ENCODE measurements at places on chromosomes 6 and 20. TPM values are rescaled to one million over a fixed set of nuclear protein-coding genes. Genes with fewer than 3 reads are reported as not detected.

DNA sequence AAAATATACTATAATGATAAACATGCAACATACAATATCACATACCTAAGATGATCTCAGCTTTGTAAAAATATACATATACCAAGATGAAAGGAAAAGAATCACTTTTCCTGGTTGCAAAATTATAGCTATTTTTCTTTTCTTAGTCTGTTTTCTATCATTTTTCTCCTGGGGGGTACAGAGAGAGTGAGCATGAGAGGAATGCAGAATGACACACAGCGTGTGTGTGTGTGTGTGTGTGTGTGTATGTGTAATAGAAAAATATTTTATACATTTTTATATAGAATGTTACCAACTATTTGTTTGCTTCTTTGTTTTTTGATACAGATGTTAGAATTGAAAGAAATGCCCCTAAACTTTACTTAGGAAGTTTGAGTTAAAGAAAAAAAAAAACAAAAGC lies 64.3 kb downstream of the FAM83B start:
- no peak for DNase-seq

DNA sequence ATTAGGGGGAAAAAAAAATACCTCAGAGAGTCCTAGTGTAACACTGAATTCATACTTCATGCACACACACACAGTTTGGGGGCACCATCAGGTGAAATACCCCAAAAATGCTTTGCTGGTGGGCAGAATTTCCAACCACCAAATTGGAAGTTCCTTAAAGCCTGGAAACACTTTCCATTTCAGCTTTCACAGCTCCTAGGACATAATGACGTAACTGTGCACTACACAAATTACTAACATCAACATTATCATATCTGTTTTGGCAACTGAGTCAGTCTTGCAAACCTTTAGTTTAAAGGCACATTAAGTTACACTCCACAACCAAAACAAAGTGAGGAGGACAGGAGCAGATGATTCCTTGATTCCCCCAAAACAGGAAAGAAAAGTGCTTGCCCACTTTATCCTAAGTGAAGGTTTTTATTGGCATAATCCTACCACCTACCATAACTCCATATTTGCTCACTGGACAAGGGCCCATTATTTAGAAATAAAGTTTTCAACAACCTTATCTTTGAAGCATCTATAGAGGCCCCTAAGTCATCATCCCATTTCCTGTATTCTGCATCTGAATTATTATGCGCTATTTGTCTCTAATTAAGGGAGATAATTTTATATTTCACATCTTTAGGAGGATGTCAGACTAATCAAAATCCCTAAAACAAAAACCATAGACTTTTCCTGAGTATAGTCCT lies 3.4 kb downstream of the MBOAT1 start:
- DNase-seq, result no peak

DNA sequence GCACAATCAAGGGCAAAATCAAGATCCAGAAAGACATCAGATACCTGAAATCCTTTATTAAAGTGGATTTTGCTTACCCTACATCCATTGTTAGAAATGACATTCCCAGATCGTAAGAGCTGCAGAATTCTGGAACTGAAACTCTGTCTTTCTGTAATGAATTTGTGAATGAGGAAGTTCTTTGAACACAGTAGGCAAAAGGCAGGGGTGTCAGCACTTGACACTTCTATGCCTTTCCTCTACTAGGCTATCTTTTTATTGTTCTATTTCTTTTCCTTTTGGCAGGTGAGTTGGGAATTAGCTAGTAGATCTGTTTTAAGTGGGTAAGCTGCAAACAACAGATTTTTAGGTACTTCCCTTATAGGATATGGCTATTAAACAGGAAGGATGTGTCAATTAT lies 126.3 kb downstream of the CARMIL1 start:
- DNase-seq, result no peak

Gene C6orf163
- 2.3 TPM for total RNA-seq

Gene EFCAB8
- total RNA-seq, result 0.94 TPM

- no peak for DNase-seq
Observed at GRCh38 chr6:107444277-107444676, 15.1 kb downstream of the PDSS2 start.

- DNase-seq, result no peak
Observed at GRCh38 chr20:35462351-35462750, 7.0 kb downstream of the CEP250 start.

- no peak for DNase-seq
Observed at GRCh38 chr6:122733259-122733658, 46.3 kb upstream of the FABP7 start.

Gene AARS2
- 16.8 TPM for total RNA-seq

DNA sequence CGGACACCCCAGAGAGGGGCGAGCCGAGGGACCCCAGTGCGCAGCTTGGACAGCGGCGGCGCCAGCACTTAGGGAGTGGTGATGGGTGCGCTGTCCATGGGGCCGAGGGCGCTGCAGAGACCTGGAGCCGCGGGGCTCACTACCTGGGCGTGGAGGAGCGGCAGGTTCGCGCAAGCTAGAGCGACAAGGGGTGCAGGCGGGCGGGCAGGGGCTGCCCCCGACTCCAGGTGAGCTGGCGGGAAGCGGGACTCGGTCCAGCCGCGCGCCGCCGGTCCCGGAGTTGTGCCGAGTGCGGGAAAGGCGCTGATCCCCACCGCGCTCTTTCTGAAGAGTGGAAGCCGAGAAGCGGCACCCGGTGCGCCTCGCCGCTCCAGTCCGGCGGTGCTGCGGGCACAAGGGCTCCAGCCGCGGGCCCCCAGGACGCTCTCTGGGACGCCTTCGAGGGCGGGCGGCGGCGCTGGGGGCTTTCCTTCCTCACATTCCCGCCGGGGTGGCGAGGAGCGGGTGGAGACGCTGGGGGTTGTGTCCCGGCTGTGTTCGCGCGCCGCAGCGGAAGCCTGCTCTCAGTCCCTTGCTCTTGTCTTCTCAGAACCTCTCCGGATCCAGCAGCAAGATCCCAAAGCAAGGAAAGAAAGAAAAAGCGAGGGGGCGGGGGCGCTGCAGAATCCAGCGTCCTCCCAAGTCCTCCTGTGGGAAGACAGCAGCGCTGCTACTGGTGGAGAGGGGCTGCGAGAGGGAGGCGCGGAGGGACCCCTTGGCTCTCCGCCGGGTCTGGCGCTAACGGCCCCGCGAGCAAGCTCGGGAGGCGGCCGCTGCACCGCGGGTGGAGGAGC lies at the start of gene B3GAT2:
TSS of gene B3GAT2 (minus strand) at position 610 of the 833 bp plus-strand sequence. CDS start 631 bp downstream, outside the sequence.
- DNase-seq, result no peak

Gene KHDC1L
- not detected for total RNA-seq

Gene BPIFA1
- total RNA-seq, result not detected

- DNase-seq, result peak; percentile 41
Observed at GRCh38 chr6:31681135-31681671, 336 bp upstream of the LY6G5C start.

DNA sequence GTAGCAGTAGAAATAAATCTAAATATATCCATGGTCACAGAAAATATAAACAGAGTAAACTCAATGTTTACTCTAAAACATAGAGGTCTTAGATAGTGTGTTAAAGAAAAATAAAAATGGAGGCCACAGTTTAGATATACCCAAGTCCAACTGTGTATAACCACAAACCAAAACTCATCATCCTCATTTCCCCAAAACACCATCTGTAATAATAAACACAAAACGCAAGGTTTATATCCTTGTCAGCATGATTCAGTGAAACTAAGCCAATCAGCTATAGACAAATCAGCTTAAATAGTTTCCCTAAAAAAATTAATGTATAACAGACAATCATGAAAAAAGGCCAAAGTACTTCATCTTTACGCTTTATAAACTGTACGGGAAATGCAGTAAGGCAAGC lies 2.7 kb upstream of the HACE1 start:
- DNase-seq, result no peak

Gene PROKR2
- not detected for total RNA-seq

DNA sequence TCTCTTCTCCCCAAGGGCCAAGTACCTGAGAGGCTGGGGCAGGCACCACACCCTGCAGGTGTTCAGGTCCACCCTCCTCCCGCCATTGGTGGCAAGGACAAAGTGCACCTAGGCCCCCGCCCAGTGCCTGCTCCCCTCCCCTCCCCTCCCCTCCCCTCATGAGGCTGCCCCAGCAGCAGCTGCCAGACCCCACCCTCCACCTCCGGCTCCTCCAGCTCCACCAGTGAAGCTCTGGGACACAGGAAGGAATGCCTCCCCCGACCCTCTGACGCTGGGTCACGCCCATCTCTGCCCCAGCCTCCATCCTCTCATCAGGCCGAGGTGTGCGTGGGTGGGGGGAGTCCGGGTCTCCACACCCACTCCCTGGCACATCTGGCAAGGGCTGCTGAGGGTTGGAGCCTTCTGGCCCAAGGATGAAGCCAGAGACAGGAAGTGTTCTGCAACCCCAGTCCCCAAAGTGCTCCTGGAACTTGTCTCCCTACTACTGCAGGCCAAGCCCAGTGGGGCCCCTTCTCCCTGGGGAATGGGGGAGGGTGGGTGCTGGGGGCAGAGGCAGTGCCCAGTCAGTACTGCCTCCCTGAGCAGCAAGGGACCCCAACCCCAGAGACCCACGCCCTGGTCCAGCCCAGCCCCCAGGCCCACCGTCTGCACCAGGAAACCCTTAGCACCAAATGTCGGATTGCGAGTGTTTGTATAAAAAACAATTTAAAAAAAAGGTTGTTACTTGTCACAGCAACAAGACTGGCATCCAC lies 1.6 kb upstream of the UCKL1 start:
- DNase-seq, result no peak

- DNase-seq, result no peak
Observed at GRCh38 chr6:62623846-62624532, 338.0 kb upstream of the KHDRBS2 start.

DNA sequence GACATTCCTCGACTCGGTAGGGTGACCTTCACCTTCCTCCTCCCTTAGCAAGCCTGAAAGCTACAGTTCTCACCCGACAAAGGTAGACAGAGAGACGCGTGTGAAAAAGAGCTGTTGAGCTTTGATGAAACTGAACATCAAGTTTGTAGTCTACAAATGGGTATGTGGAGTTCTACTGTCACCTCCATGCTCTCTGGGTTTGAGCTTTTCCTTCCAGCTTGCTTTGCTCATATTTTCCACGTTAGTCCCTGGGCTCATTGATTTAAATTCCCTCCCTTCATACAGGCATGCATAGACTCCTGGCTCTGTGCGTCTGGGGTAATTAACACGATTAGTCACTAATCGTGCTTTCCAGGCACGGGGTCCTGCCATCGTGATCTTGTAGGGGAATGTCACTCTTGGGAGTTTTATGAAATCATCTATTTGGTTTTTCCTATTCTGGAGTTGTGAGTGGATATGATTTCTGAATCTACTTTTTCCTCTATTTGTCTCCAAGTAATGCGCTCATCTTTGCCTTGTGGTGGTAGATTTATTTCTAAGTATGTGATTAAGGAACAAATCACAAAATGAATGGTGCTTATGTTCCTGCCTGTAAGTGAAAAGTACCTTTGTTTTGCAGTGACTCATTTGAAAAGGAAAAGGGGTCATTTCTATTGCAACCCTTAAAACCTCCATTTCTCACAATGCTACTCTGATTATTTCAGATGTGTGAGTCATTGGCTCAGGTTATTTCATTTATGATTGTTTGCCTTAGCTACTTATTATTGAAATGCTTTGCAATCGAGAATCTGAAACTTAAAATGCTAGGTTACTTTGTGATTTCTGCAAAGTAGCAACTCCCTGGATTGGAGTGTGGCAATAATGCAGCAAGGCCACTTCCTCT lies 154.6 kb downstream of the ZDHHC14 start:
- DNase-seq, result peak; percentile 43

- peak; percentile 24 for DNase-seq
Observed at GRCh38 chr6:93423542-93423941, 4.2 kb upstream of the EPHA7 start.

Measured in activated CD4-positive, alpha-beta T cell treated with anti-CD3 and anti-CD28 coated beads, Interleukin-2, amount 10 ng/mL, durations not matched to agents 7 days and 5 days (primary cell).